ENCODE measurements at places on chromosomes 1 and 21.

- DNase-seq, result peak; percentile 54
These were observed 30.3 kb upstream of the RLF start for GRCh38 chr1:40130892-40131291.

GRCh38 chr1:73162564-73162963, 880.2 kb upstream of the NEGR1 start:
- no peak for DNase-seq

DNA sequence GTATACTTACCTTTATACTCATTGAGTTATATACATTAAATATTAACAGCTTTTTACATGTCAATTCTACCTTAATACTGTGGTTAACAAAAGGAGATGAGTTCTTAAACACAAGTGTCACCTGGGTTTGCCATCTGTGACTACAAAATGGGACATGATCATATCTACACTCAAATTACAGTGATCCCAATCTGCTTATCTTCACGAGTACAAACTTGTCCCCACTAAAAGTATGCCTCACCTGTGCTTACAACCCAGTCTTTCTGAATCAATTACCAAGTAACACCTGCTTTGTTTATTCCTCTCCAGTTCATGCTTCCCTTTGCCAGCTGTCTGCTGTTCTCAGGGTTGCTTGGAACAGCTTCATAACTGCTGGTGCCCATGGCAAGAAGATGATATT, 8.8 kb downstream of the CD1E start:
- DNase-seq, result no peak

- DNase-seq, result no peak
These were observed 22.7 kb downstream of the NCF2 start for GRCh38 chr1:183567584-183567983.

GRCh38 chr1:77036560-77036959, 169.3 kb downstream of the ST6GALNAC5 start:
- DNase-seq, result no peak
